ENCODE measurements at places on chromosomes 3 and 15. TPM values are rescaled to one million over a fixed set of nuclear protein-coding genes. Genes with fewer than 3 reads are reported as not detected.

GRCh38 chr3:115100806-115101205, 46.3 kb downstream of the ZBTB20 start:
- no peak for DNase-seq

GRCh38 chr15:62726461-62726860, 316.1 kb upstream of the TPM1 start:
- DNase-seq = no peak

GRCh38 chr3:119293105-119293870, 895 bp upstream of the ARHGAP31 start:
- no peak for DNase-seq

GRCh38 chr15:52172869-52173268, 18.3 kb downstream of the GNB5 start:
- DNase-seq = no peak

GRCh38 chr3:113769551-113769950, 22.7 kb downstream of the ATP6V1A start:
- peak; percentile 46 for DNase-seq

DNA sequence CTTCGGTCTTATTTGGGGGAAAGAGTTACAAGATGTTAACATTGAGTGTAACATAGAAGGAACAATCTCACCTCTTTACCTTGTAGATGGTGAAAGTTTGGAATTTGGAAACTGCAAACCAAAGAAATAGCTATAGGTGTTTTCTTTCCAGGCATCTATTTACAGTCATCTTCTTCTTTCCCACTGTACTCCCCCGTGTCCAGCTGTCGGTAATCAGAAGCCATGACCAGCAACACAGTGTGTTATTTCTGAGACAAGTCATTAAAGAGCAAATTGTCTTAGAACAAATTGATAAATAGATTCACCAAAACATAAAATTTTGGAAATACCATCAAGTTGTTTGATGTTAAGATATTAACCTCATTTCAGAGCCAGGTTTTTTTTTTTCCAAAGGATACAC, 590.5 kb upstream of the NAALADL2 start:
- DNase-seq = no peak

DNA sequence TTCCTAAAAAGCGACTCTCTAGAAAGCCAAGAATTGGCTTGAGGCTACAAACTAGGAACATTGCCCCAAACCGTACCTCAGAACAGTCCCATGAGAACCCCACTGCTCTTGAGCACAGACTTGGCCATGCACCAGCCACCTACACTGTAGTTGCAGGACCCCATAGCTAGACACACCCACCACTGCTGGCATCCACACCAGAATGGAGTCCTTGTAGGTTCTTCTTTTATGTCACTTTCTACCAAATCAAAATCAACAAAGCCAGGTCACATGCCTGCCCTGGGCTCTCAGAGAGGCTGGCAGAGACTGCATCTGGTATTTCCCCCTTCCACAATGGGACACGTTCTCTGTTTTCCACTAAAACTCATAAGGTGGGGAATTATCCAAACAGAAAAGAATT, 290.5 kb downstream of the SHOX2 start:
- no peak for DNase-seq

GRCh38 chr15:38010395-38010794, 76.0 kb downstream of the TMCO5A start:
- DNase-seq = no peak

DNA sequence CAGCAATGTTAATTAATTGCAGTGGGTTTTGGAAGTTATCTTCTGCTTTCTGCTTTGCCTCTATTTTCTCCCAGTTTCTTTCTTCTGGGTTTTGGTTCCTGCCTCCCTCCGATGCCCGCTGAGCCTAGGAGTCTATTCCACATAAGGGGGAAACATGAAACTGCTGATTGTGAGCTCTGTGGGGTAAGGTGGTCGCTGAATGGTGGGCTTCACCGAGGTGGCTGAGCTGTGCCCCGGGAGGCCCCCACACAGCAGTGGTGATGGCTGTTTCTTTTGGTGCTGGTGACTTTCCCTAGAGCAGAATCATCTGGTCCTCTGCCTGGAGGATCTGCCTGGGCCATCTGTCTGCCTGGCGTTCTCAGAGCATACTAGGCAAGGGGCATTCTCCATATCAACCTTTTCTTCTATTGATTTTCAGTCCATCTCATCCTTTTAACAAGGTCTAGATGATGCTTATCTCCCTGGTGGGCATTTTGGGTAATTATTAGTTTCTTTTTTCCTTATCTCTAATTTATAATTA, 68.8 kb upstream of the ATP2B2 start:
- DNase-seq = no peak

DNA sequence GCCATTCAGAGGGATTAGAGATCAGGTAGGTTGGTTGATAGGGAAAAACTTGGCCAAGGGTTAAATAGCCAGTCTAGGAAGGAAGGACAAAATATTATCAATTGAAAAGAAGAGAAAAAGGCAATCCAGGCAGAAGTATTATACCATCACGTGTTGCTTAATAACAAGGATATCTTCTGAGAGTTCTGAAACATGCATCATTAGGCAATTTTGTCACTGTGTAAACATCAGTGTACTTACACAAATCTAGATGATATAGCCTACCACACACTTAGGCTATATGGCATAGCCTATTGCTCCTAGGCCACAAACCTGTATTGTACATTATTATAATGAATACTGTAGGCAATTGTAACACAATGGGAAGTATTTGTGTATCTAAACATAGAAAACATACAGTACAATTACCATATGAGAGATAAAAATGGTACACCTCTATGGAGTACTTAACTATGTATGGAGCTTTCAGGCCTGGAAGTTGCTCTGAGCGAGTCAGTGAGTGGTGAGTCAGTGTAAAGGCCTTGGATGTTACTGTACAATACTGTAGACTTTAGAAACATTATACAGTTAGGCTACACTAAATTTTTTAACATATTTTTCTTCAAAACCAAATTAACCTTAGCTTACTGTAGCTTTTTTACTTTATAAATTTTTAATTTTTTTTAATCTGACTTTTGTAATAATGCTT, 2.7 kb downstream of the TEX55 start:
- no peak for DNase-seq

GRCh38 chr3:171465763-171466162, 5.6 kb upstream of the TNIK start:
- no peak for DNase-seq

DNA sequence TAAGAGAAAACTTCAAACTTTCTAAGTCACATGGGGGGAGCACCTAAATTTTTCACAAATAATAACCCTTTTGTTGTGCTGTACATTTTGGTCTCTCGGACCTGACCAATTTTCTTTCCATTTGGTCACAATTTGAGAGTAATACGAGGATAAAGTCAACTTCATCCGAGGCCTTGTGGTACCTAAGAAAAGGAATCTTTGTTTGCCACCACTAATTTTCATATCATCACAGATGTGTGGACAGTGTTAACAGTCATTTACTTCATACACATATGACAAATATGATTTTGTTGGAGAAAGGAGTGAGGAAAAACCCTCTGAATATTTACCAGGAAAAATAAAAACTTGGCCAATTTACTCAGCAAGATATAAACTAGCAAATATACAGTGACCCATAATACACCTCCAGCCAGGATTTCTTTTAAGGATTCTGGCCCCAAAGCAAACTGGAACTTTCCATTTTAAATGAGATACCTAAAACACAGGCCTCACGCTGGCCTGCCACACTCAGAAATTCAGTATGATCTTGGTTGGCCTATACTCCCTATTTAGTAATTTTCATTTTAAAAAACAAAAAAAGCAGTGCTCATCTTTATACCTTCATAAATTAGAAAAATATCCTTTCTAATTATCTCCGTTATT, 40.7 kb downstream of the VGLL4 start:
- DNase-seq = no peak

DNA sequence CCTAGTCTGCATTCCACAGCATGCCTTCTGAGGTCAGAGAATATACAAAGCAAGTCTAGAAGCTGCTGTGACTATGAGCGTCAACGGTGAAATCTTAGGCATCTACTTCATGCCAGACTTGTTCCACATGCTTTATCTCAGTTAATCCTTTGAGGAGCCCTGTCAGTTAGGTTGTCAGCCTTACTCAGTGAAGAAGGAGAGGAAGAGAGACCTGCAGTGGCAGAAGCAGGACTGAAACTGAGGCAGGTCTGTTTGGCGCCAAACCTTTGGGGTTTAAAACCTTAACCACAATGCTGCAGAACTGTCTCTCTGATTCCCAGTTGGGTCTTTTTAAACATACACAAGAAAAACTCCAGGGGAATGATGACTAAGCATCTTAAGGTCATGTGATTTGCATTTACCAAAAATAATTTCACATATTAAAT, 139.0 kb upstream of the LIPC start:
- DNase-seq = no peak

GRCh38 chr15:67531379-67531914, 10.5 kb downstream of the C15orf61 start:
- no peak for DNase-seq

DNA sequence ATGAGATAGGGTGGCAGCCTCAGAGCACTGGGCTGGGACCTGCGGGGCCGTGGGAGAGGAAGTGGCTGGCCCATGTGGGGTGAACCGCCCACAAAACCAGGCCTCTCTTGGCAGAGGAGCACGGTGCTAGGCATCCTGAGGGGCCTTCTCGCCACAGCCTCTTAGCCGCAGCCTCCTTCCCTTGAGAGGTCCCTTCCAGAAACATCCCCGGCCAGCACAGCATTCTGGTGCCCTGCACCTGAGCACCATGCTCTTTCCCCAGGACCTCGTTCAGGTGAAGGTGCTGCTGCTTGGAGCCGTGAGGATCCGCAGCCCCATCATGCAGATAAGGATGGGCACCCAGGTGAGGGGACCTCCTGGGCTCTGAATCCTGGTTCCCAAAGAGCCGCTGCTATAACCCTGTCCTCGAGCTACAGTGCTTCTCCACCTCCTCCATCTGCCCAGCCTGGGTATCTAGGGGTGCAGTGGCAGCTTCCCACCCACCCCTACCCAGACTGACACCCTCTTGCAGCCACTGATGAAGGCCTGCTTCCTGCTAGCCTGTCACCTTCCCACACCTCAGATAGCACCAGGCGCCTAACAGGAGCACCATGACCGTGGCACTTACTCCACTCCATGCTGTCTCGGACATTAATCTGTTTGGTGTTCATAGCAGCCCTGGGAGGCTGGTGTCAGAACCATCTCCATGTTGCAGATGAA, 11.2 kb upstream of the TXNRD3 start:
- no peak for DNase-seq

- no peak for DNase-seq
Observed at GRCh38 chr3:194162070-194162678, 26.2 kb downstream of the HES1 start.

GRCh38 chr15:66413579-66413978, 26.9 kb downstream of the MAP2K1 start:
- DNase-seq = no peak

GRCh38 chr3:156751461-156752025, 74.6 kb upstream of the LEKR1 start:
- no peak for DNase-seq

DNA sequence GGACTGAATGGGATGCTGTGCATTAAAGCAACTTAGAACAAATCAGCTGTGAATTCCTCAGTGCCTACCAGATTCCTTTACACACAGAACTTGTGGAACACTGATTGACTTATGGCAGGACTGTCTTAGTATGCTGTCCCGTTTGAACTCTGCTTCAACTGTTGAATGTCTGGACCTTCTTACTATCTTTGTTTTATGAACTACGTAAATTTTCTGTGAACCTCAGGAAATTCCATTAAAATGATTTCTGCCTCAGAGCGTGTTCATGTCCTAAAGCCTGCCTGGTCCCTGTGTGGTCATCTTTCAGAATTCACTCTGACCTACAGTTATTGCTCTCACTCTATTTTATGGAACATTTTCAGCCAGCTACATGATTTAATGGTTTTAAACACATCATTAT, 29.4 kb upstream of the FBN1 start:
- DNase-seq = no peak

DNA sequence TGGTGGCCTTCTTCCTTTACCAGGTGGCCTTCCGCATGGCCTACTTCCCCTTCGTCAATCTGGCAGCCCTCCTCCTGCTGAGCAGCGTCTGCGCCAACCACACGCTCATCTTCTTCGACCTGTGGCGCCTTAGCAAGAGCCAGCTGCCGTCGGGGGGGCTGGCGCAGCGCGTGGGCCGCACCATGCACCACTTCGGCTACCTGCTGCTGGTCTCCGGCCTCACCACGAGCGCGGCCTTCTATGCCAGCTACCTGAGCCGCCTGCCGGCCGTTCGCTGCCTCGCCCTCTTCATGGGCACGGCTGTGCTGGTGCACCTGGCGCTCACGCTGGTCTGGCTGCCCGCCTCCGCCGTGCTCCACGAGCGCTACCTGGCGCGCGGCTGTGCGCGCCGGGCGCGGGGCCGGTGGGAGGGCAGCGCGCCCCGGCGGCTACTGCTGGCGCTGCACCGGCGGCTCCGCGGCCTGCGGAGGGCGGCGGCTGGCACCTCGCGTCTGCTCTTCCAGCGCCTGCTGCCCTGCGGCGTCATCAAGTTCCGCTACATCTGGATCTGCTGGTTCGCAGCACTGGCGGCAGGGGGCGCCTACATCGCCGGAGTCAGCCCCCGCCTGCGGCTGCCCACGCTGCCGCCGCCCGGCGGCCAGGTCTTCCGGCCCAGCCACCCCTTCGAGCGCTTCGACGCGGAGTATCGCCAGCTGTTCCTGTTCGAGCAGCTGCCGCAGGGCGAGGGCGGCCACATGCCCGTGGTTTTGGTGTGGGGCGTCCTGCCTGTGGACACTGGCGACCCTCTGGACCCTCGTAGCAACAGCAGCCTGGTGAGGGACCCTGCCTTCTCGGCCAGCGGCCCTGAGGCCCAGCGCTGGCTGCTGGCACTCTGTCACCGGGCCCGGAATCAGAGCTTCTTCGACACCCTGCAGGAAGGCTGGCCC, 9.9 kb downstream of the DISP2 start:
- DNase-seq = peak; percentile 84

GRCh38 chr3:16462679-16463078, 50.8 kb downstream of the RFTN1 start:
- no peak for DNase-seq

DNA sequence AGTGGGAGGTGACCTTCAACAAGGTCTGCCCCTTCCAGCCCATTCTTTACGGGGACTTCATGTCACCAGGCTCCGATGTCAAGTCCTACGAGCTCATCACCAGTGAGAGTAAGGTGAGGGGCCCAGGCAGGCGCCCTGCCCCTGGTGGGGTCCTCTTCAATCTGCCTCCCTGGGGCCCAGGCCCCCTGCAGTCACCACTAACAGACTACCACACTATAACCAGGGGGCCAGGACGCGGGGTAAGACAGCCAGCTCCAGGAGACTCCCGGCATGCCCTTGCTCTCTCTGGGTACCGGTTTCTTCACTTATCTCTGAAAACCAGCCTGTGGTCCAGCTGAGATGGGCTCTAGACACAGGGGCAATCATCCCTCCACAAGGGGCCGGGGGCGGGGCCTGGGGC, 63.9 kb downstream of the DNAH1 start:
- DNase-seq = no peak

- no peak for DNase-seq
Observed at GRCh38 chr15:49644364-49644794, 23.5 kb downstream of the DTWD1 start.

- no peak for DNase-seq
Observed at GRCh38 chr15:48527517-48527916, 118.0 kb downstream of the FBN1 start.

GRCh38 chr15:66651913-66652642, 50.0 kb upstream of the SMAD6 start:
- DNase-seq = no peak

- no peak for DNase-seq
Observed at GRCh38 chr3:144585953-144586352, 614.3 kb downstream of the DIPK2A start.

ASB14 gene
- under 0.01 TPM for total RNA-seq

SLC15A2 gene
- total RNA-seq = 7.7 TPM

PLOD2 gene
- total RNA-seq = 14.7 TPM

RARRES1 gene
- 4.5 TPM for total RNA-seq

TRAT1 gene
- not detected for total RNA-seq

OR4F15 gene
- under 0.01 TPM for total RNA-seq

GOLGA8F gene
- total RNA-seq = not detected

CLDN16 gene
- 1.6 TPM for total RNA-seq

FOXB1 gene
- total RNA-seq = not detected

ACP3 gene
- not detected for total RNA-seq

All from frontal cortex (tissue), 4 donors.